NCI-H2029 treated with DMSO at 0.1 percent for 48 hours (cell line): ENCODE measurements at places on chromosomes 2 and 18.
A peak's percentile ranks its signal among the peaks of the same experiment; 100 is the strongest.

DNA sequence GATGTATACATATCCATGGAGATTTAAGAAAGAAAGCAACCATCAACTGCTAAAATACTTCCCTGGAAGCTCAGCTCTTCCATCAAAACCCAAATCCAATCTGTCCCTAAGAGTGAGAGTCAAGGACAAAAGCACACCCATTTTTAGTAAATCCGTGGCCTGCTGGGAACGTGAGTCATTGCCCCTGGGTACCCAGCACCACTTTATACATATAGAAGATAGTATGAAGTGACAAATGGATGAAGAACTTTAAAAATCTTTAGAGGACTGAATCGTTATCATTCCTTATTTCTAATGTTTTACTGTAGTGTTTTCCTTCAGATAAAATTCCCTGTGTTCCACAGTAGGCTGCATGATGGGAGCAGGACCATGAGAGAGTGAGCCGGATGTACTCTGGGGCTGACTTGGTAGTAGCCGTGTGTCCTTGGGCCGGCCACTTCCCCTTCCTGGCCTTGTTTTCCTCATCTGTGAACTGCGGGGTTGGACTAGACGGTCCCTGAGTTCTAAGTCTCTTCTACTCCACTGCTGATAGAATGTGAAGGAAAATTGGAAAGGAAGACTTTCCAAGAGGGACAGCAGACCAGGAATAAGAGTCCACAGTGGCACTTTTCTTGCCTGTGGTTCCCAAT lies 28.5 kb upstream of the CEP68 start:
- DNase-seq = no peak

DNA sequence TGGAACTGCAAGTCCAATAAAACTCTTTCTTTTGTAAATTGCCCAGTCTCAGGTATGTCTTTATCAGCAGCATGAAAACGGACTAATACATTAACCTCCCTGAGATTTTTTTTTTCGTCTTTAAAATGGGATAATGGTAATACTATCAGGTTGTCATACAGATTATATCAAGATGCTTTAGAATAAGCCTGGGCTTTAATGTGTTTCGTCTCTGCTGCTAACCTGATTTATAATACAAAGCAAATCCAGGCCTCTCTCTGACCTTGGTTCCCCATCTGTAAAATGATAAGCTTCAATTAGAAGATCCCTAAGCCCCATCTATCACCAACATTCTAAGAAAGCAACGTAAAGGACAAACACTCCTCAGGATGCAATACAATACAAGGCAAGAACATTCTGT lies 283.5 kb downstream of the LRATD1 start:
- DNase-seq = no peak

DNA sequence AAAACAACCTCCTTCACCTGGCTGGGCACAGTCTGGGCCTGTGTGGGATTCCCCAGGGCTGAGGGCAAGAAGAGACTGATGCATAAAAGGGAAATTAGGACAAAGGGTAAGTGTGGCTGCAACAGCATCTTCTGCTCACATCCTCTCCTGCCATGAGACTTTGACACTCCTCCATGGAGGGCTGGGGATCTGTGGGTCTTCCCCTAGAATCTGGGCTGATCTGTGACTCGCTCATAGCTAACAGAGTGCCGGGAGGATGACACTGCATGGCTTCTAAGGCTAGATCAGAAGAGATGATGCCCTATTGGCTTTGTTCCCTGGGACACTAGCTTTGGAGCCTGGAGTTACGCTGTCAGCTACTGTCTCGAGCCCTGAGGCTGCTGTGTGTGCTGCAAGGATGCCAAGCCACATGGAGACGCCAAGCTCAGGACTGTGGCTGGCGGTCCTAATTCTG lies 24.3 kb downstream of the MOCOS start:
- DNase-seq = no peak

DNA sequence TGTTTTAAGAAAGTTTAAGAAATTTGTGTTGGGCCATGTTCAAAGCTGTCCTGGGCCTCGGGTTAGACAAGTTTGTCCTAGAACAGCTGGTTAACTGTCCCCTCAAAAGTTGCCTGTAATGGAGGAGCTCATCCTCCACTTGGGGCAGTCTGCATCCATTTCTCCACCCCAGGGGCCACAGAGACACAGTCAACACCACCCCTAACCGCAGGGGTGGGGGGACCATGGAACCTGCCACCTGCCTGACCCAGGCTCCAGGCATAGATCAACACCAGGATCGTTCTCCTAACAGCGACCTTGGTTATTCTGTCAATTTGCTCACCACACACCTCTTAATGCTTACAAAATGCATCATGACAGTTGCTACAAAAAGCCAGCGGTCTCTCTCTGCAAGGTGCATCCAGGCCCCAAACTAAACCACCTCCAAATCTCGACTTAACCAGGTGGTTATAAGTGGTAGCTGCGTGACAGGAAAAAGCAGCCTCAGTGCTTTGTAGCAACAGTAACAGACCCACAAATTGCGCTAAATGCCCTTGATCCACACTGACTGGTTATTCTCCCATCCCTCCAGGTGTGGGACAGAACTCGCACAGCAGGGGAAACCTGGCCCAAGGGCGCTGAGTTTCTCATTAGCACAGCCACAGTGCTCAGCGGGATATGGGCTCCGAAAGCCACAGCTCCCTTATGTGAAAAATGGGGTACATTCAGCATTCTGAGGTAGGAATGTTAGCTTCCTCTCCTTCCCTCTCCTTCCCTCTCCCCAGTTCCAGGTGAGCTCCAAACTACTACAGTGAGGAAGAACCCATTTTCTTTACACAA lies 48.0 kb downstream of the HDLBP start:
- DNase-seq = no peak

- no peak for DNase-seq
Observed at GRCh38 chr2:3960106-3960505, 256.7 kb downstream of the DCDC2C start.

- no peak for DNase-seq
Observed at GRCh38 chr2:13015532-13016320, 299.0 kb downstream of the TRIB2 start.

DNA sequence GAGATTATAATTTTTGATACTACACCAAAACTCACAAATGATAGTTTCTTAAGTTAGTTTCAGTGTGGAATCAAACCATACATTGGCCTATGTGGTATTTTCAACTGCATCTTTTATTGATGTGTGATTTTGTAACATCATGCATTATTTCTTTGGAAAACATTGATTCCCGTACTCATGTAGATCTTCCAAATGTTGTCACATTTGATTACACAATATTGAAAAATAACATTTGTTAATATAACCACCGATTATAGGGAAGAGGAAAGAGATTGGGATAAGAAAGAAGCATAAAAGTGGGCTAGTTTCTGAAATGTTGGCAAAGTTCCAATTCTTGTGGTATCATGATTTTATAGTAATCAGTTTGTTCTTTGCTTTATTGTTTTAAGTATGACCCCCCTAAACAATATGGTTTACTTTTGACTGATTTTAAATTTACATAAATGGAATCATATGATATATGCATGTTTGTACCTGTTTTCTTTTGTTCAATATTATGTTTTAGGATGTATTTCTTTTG lies 117.2 kb upstream of the OTX1 start:
- DNase-seq = no peak

DNA sequence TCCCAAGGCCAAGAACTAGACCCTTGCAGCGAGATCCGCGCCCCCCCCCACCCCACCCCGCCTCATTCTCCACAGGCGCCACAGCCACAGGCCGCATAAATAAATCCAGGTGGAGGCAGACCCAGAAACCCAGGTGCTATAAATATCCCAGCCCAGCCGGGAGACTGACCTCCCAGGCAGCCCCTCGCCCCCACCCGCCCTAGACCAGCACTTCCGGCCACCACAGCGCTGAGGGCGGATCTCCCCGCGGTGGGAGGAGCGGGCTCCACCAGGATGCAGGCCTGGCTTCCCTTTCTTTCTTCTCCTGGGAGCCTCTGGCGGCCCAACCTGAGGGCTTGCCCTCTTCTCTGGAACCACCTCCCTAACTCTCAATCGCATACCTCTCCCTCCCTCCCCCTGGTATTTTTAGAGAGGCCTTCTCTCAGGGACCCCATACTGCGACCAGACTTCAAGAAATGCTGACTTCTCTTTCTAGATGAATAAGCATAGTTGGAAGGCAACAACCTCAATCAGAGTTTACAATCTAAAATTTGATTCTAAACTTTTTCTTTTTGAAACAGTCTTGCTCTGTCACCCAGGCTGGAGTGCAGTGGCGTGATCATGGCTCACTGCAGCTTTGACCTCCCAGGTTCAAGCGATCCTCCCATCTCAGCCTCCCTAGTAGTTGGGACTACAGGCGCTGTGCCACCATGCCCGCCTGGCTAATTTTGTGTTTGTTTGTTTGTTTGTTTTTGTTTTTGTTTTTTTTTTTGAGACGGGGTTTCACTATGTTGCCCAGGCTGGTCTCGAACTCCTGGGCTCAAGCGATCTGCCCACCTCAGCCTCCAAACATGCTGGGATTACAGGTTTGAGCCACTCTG lies 55.0 kb downstream of the PKDCC start:
- DNase-seq = no peak

DNA sequence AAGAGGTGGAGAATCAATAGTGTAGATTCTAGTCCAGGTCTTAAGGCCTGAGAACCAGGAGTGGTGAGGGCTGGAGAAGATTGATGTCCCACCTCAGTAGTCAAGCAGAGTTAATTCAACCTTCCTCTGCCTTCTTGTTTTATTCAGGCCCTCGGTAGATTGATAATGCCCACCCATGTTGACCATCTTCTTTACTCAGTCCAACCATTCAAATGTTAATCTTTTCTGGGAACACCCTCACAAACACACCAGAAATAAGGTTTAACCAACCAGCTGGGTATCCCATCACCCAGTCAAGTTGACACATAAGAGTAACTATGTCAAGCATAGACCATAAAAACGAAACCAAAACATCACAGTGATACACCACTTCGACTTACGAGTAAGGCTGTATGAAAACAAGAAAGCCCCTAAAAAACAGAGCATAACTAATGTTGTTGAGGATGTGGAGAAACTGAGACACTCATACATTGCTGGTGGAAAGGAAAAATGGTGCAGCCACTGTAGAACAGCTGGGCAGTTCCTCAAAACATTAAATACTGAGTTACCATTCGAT lies 57.5 kb downstream of the SLC35F5 start:
- no peak for DNase-seq

DNA sequence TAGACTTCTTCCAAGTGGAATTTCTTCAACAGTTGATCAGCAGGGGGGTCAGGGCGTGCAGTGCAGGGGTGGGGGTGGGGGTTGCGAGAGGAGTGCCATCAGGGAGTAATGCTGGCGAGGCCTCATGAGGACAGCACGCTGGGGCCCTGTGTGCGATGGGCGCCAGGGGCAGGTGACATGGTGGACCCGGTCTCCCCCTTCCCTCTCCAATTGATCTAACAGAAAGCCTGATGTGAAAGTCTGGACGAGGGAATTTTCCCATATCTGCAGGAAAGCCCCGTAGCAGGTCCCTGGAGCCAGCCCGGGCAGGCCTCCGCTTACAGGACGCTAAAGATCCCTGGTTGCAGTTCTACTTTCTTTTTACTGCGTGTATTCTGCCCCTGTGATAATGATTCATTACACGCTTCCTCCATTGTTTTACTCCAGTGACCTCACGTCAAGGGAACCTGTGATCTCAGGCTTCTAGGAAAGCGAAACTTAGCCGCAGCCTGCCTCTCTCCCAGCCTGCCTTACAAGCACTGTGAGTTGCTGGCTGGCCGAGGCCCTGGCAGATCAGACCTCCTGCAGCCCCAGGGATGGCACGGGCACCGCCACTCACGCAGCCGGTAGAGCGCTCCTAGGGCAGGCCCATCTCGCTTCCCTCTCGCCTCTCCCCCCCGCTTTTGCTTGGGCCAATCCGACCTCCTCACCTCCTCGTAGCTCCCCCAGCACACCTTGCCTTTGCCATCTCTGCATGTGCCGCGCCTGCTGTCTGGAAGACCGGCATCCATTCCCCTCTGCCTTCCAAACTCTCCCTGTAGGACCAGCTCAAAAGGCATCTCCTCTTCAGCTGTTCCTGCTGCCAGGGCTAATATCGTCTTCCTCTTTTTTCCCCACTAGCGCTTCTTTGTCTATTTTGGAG lies 19.2 kb downstream of the NEURL3 start:
- DNase-seq = peak; percentile 5

- DNase-seq = no peak
Observed at GRCh38 chr18:24704946-24705630, 244.7 kb downstream of the HRH4 start.

DNA sequence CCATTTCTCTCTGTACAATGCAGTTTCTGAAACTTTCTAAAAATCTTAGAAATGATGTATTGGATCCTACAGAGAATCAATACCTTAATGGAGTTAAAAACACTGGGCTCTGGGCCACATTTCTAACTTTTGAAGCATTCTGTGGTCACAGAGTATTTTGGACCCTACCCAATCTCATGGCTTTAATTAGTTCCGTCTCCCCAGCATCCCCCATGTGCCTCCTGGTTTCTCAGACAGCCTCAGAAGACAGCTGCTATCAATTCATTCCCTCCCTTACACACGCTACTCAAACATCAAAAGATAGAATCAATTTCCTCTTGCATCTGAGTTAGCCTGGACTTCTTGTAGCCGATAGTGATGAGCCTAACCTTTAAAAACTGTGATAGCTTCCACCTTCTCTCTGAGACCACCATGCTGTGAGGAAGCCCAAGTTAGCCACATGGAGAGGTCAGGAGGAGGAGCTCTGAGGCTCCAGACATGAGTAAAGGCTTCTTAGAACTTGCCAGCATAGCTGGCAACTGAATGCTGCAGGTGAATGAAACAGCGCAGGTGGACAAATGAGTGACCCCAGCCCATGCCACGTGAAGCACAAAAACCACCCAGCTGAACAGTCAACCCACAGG lies 10.4 kb downstream of the ADCY3 start:
- no peak for DNase-seq

GRCh38 chr2:233053928-233054784 lies 6.0 kb upstream of the INPP5D start:
- DNase-seq = peak; percentile 16

- no peak for DNase-seq
Observed at GRCh38 chr2:64295326-64296139, 151.3 kb upstream of the PELI1 start.

DNA sequence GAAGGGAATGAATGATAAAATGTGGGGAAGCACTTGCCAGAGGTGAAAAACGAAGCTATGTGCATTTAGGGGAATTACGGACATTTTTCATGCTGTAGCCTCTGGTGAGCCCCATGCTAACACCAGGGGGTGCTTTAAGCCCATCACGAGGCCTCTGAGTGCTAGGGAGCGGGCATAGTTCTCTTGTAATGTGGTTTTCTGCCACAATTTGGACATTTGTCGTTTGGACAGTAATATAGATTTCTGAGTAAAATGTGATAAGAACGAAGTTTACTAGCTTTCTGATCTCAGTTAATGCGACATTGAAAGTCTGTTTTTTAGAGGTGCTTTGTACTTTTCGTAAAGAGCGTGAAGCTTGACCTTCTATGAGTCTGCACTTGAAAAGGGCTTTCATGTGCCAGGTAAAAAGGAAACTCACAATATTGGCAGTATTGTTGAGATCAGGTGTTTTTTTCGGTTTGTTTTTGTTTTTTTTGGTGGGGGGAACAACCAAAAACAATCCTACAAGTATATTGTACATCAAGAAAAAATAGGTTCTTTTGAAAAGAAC lies 50.6 kb downstream of the TRAF3IP1 start:
- peak; percentile 40 for DNase-seq

DNA sequence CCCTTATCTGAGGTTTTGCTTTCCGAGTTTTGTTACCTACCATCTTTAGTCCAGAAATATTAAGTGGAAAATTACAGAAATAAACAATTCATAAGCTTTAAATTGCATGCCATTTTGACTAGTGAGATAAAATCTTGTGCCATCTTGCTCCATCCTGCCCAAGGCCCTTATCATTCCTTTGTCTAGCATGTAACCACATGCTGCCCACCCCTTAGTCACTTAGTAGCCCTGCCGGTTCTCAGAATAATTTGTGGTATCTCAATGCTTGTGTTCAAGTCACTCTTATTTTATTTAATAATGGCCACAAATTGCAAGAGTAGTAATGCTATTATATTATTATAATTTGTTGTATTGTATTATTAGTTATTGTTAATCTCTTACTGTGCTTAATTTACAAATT lies 36.8 kb upstream of the VPS54 start:
- DNase-seq = no peak
